Activated CD8-positive, alpha-beta memory T cell treated with anti-CD3 and anti-CD28 coated beads for 24 hours (primary cell): ENCODE measurements at places on chromosomes 11 and 22.

GRCh38 chr11:130408901-130409300 is 19.5 kb downstream of the ADAMTS8 start:
- DNase-seq = no peak

DNA sequence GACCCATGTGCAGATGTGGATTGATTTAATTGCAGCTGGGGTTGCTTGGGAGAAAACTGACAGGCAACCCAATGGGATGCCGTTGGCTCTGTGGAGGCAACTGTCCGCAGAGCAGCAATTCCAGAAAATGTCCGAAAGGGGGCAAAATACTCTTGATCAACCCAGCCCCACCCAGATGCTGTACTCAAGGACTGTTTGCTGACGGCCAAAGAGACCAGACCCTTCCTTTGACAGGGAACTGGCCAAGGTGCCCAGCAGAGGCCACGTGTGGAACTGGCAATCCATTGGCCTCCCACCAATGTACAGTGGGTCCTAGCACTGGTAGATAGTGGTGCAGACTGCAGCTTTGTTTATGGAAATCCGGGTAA is 29.7 kb upstream of the KCNA4 start:
- no peak for DNase-seq

- no peak for DNase-seq
Observed at GRCh38 chr11:1824221-1825038, 10.4 kb upstream of the SYT8 start.

GRCh38 chr22:28024422-28024888 is 105.4 kb upstream of the PITPNB start:
- no peak for DNase-seq

DNA sequence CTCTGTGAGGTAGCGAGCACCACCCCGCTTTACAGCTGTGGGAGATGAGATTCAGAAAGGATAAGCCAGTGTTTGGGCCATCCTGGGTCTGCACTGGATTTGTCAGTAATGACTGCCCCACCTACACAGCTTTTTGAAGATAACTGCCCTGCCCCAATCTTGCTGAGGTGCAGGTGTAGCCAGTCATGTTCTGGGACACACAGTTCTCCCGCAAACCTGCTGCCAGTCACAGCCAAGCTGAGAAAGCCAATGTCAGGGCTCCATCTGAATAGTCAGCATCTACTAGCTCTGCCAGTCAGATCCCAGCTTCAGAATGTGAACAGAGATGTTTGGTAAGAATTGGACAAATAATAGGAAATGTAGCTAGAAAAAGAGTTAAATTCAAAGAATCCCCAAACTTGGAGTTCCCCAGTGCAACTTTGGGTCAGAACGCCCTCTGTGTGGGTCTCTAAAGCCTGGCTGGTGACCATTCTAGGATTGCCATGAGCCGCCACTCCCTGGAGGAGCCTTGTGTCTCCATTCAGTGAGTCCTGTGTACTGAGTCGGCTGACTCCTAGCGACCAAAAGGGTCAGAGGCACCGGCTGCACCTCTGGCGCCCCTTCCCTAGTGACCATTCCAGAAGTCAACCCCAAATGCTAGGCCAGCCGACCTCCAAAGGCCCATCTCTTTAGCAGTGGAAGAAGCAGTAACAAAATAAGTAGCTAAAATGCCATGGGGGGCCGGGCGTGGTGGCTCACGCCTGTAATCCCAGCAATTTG is 2.4 kb upstream of the MB start:
- DNase-seq = no peak

GRCh38 chr11:117314840-117315239 is 1.2 kb downstream of the BACE1 start:
- DNase-seq = no peak

DNA sequence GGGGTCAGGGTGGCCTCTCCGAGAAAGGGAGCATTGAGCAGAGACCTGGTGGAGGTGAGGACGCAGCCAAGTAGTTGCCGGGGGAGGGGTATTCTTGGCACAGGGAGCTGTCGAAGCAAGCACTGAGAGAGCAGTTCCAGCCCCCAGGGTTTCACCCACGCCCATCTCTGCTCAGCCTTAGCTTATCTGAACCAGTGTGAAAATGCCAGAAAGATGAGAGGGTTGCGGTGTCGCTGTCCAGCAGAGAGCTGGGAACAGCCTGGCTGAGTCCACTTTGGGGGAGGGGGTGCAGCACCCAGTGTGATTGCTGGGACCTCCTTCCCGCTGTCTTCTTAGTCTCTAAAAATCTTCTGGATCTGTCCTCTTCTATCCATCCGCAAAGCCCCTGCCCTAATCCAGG is 123.3 kb upstream of the TBCEL start:
- no peak for DNase-seq

GRCh38 chr11:89495951-89496350 is 4.8 kb upstream of the NOX4 start:
- no peak for DNase-seq

DNA sequence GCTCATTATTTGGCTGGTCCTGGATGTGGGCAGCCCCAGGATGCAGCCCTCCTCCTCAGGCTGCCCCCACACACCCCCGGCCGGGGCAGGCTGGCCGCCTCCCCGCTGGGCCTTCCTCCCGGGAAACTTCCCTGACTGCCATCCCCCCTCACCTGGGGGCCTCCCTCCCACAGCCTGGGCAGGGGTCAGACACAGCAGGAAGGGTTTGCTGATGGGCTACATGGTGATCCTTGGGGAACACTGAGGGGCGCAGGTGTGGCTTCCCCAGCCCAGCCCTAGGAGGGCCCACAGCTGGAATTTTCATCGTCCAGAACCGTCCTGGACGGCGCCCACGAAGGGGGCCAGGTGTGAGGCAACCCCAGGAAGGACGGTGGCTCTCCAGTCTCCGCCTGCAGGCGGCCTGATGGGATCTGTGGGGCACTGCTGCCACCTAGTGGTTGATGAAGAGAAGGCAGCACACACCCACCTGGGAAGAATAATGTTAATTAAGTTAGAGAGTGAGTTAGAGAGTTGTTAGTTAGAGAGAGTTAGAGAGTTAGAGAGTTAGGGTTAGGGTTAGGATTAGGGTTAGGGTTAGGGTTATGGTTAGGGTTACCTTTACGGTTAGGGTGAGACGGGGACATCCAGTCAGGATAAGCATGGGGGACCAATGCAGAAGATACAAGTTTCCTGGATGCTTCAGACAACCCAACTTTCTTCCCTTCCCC is 75.9 kb upstream of the PRR5 start:
- peak; percentile 90 for DNase-seq

- peak; percentile 68 for DNase-seq
Observed at GRCh38 chr11:125941619-125942611, 3.9 kb upstream of the VSIG10L2 start.
